ENCODE measurements at places on chromosomes 13 and 19. TPM values are rescaled to one million over a fixed set of nuclear protein-coding genes. Genes with fewer than 3 reads are reported as not detected.

The STX10 gene
- total RNA-seq, result 41.6 TPM

The ADGRE2 gene
- total RNA-seq, result 0.24 TPM

The TJP3 gene
- not detected for total RNA-seq

The CPAMD8 gene
- total RNA-seq, result 0.49 TPM

The CCDC8 gene
- 62.5 TPM for total RNA-seq

The ECSIT gene
- 52.2 TPM for total RNA-seq

The NRTN gene
- total RNA-seq, result not detected

The KCNK6 gene
- 2.8 TPM for total RNA-seq

The FFAR3 gene
- total RNA-seq, result 0.19 TPM

The F10 gene
- 4.4 TPM for total RNA-seq

The LILRA1 gene
- not detected for total RNA-seq

The TMEM150B gene
- not detected for total RNA-seq

The ZNF677 gene
- total RNA-seq, result 15.4 TPM

The FFAR2 gene
- total RNA-seq, result not detected

The KRI1 gene
- total RNA-seq, result 14.7 TPM

The ZNF578 gene
- 4.7 TPM for total RNA-seq

The MEX3D gene
- 28.2 TPM for total RNA-seq

The RASAL3 gene
- total RNA-seq, result not detected

The GRK1 gene
- total RNA-seq, result not detected

The CABP5 gene
- not detected for total RNA-seq

The HSPBP1 gene
- total RNA-seq, result 23.6 TPM

The ZNF562 gene
- 16.3 TPM for total RNA-seq

The SIN3B gene
- 18.6 TPM for total RNA-seq

The ADGRL1 gene
- 22.7 TPM for total RNA-seq

The RFX1 gene
- total RNA-seq, result 4.5 TPM

The CERS1 gene
- total RNA-seq, result 0.56 TPM

The KIR2DL1 gene
- not detected for total RNA-seq

The GPR108 gene
- 36.8 TPM for total RNA-seq

The CFD gene
- 1,761 TPM for total RNA-seq
